ENCODE measurements at places on chromosomes 6 and 20.

GRCh38 chr20:9399322-9399721 is 115.1 kb upstream of the LAMP5 start:
- DNase-seq, result no peak

GRCh38 chr6:53540129-53540692 is 4.7 kb downstream of the GCLC start:
- no peak for DNase-seq

- DNase-seq, result no peak
Observed at GRCh38 chr6:7147051-7147671, 39.4 kb downstream of the RREB1 start.

GRCh38 chr6:113875470-113875869 is 18.3 kb downstream of the MARCKS start:
- peak; percentile 58 for DNase-seq

- DNase-seq, result no peak
Observed at GRCh38 chr6:32060966-32061655, 22.9 kb downstream of the CYP21A2 start.

- no peak for DNase-seq
Observed at GRCh38 chr6:37686111-37686510, 11.6 kb downstream of the MDGA1 start.

GRCh38 chr20:573414-574296 is 30.1 kb upstream of the CSNK2A1 start:
- no peak for DNase-seq

- DNase-seq, result no peak
Observed at GRCh38 chr6:170424604-170425126, 118.1 kb downstream of the FAM120B start.

Data from AG10803 (cell line).